ENCODE measurements at places on chromosomes 12 and 14.

DNA sequence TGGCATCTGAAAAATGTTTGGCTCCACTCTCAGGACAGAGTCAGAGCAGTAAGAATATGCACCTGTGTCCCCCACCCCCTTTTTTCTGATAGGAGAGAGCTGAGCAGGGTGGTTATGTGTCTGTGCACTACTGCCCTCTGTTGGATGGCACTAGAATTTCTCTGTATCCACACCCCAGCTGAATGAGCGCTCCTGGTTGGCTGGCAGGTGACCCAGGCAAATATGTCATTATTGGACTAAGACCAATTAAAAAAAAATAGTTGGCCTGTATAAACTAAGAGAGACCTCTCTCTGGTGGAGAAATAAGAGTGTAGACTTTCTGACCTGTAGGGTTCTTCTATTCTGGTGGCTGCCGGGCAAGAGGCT is 107.0 kb downstream of the PTCSC3 start:
- no peak overlapping the region for H3K27ac ChIP-seq
- H3K4me3 ChIP-seq, result no peak overlapping the region
- no peaks in the 10 kb centered on the region for H3K36me3 ChIP-seq
- peak; percentile 43 for DNase-seq
- no peaks in the 10 kb centered on the region for H3K4me1 ChIP-seq

GRCh38 chr12:42162965-42163364 is 18.3 kb upstream of the GXYLT1 start:
- H3K4me3 ChIP-seq, result no peak overlapping the region
- peaks cover 10% of the 10 kb centered on the region for H3K4me1 ChIP-seq
- peaks cover 27% of the 10 kb centered on the region for H3K36me3 ChIP-seq
- H3K27ac ChIP-seq, result no peak overlapping the region
- no peaks in the 10 kb centered on the region for H3K27me3 ChIP-seq
- no peak for DNase-seq

DNA sequence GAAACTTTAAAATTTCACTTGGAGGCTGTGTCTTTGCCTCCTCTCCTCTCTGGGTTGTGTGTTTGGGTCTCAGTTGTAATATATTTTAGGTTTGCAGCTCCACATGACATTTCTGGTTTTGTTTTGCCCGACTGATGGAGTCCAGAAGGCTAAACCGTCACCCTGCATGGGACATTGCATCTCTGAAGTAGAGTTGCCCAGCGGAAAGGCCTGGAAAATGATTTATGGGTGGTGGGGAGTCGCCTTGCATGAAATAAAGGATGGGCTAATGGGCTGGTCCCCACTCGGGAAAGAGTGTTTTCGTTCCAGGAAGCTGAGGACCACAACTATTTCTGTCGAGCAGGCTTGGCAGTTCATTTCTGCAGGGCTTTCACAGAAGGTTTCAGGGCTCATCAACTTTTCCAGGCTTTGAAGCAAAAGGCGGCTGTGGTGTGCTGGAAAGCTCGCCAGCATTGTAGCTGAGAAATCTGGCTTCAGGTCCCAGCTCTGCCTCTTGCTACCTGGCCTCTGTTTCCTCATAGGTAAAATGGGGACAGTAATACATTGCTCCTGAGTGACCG is 74.8 kb upstream of the GSC start:
- H3K27ac ChIP-seq, result no peak overlapping the region
- no peak for DNase-seq
- no peaks in the 10 kb centered on the region for H3K4me1 ChIP-seq
- H3K27me3 ChIP-seq, result no peaks in the 10 kb centered on the region

GRCh38 chr12:62466018-62466593 is 520 bp upstream of the MON2 start:
- H3K4me3 ChIP-seq, result peak overlapping the region; percentile 96
- no peaks in the 10 kb centered on the region for H3K27me3 ChIP-seq
- peak overlapping the region; percentile 91 for H3K27ac ChIP-seq
- peaks cover 15% of the 10 kb centered on the region for H3K4me1 ChIP-seq
- H3K36me3 ChIP-seq, result peaks cover 5% of the 10 kb centered on the region

DNA sequence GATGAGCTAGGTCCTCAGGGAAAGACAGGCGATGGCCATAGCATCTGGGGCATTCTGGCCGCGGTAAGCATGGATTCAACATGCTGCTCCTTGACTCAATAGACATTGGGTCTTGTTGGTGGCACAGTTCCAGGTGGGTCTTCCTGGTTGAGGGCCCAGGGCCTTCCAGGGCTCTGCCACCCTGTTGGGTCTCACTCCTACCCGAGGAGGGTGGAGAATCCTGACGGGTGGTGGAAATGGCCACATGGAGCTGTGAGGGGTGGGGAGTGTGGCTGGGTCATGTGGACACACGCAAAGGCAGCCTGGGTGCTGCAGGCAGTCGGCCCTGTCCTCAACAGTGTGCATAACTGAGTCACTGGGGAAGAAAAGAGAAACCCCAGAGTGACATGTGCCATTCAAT is 148.1 kb downstream of the KIF26A start:
- H3K4me1 ChIP-seq, result peaks cover 5% of the 10 kb centered on the region
- no peak overlapping the region for H3K4me3 ChIP-seq
- DNase-seq, result no peak
- no peak overlapping the region for H3K27ac ChIP-seq
- H3K36me3 ChIP-seq, result no peaks in the 10 kb centered on the region

- no peak overlapping the region for H3K4me3 ChIP-seq
- no peak for DNase-seq
- H3K27me3 ChIP-seq, result no peaks in the 10 kb centered on the region
- H3K4me1 ChIP-seq, result peaks cover 19% of the 10 kb centered on the region
- H3K27ac ChIP-seq, result no peak overlapping the region
Observed at GRCh38 chr14:26389646-26390508, 208.0 kb downstream of the NOVA1 start.

- H3K27me3 ChIP-seq, result no peaks in the 10 kb centered on the region
- peaks cover 52% of the 10 kb centered on the region for H3K4me1 ChIP-seq
- H3K4me3 ChIP-seq, result peak overlapping the region; percentile 5
- no peaks in the 10 kb centered on the region for H3K36me3 ChIP-seq
- DNase-seq, result peak; percentile 97
Observed at GRCh38 chr12:45234139-45234865, 18.4 kb downstream of the ANO6 start.

- H3K36me3 ChIP-seq, result peaks cover 14% of the 10 kb centered on the region
- no peak overlapping the region for H3K27ac ChIP-seq
- no peaks in the 10 kb centered on the region for H3K4me1 ChIP-seq
- no peak for DNase-seq
Observed at GRCh38 chr12:132836795-132837331, 8.2 kb upstream of the GOLGA3 start.

Measured in cardiac muscle cell (in vitro differentiated cells and primary cell).